Occipital lobe (tissue), 3 donors: ENCODE measurements at places on chromosomes 13 and 19. TPM values are rescaled to one million over a fixed set of nuclear protein-coding genes. Genes with fewer than 3 reads are reported as not detected.

TMEM59L gene
- 34.5 TPM for total RNA-seq

MAG gene
- total RNA-seq: 0.47 TPM

SIGLEC8 gene
- total RNA-seq: 2.0 TPM

ZNF578 gene
- 28.4 TPM for total RNA-seq

LGI4 gene
- total RNA-seq: 14.2 TPM

BRSK1 gene
- 67.1 TPM for total RNA-seq

EID2 gene
- total RNA-seq: 26.4 TPM

TMEM86B gene
- total RNA-seq: 0.78 TPM

- DNase-seq: no peak
These were observed 433.3 kb upstream of the SLITRK1 start for GRCh38 chr13:84315527-84315926.

- DNase-seq: no peak
These were observed 78.9 kb downstream of the TEX29 start for GRCh38 chr13:111399334-111399733.

DNA sequence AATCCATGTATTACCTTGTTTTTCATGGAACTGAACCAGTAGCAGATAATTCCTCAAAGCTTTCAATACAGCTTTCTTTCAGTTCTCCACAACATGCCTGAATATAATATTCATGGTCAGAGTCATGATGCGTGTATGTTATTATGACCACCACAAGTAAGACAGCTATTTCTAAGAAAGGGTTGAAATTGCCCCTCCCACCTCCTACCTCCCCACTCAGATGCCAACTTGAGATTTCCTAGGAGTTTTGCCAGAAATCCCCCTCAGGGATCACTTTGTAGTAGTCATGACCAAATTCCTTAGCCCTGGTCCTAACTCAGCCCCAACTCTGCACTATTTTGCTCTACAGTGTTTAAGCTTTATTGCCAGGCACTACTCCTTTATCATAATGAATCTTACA, 69.9 kb upstream of the RAP2A start:
- no peak for DNase-seq

DNA sequence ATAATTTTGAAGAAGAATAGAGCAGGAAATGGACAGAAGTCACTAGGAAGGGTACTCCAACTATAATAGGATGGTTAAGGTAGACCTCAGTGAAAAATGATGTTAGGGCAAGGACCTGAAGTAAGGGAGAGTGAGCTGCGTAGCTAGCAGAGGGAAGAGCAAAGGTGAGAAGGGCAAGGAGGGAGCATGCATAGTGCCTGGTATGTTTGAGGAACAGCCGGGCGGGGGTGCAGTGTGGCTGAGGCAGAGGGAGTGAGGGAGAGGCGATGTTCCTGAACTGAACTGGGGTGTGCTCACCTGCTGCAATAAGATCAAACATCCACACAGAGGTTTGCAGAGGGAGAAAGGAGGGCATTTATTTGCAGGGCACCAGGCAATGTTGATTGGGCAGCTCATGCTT, 110.4 kb downstream of the DNAJC15 start:
- no peak for DNase-seq

DNA sequence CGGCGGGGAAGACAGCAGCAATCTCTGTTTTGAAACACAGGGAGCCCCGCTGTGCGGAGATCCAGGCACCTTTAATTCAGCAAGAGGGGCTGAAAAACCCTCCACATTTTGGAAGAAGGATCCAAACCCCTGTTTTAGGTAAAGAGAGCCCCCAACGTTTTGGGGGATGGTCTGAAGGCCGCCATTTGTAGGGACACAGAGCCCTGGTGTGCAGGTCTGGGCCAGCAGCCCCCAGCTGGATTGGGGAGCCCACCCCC, 3.5 kb upstream of the HOOK2 start:
- no peak for DNase-seq

- DNase-seq: no peak
These were observed 686 bp downstream of the LENG8 start for GRCh38 chr19:54449701-54450069.

GRCh38 chr13:50893211-50893852, 16.3 kb upstream of the RNASEH2B start:
- DNase-seq: no peak

- no peak for DNase-seq
These were observed 2.3 kb upstream of the TGDS start for GRCh38 chr13:94598281-94598680.

DNA sequence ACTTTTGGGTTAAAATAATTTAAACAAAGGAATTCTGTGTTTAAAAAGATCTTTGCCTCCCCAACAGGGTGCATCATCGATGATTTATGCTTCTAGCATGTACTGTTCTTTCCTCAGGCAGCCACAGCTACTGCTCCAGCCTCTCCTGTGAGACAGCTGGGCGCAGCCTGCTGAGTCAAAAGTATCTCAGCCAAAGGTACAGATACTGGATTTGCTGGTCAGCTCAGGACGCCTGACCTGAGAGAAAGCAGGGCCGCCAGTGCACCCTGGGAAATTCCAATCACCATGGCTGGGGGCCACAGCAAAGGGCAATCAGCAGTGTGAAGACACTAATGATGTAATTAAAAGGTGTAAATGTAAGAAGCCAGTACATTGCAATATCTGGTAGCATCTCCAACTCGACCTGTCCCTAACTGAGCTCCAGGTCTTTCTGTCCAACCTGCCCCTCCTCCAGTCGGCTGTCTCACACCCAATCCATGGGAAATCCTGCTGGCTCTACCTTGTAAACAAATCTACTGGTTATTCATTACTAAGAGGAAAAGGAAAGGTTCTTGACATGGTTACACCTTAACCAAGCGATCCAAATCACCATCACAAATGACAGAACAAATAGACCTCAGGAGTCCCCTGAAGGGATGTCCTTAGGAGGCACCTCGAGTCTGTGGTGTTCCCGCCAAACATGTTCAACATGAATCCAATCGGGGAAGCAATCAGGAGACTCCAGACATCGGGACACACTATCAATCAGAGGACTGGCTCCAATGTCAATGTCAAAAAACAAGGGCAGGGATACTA, 7.3 kb downstream of the OPA3 start:
- DNase-seq: no peak

DNA sequence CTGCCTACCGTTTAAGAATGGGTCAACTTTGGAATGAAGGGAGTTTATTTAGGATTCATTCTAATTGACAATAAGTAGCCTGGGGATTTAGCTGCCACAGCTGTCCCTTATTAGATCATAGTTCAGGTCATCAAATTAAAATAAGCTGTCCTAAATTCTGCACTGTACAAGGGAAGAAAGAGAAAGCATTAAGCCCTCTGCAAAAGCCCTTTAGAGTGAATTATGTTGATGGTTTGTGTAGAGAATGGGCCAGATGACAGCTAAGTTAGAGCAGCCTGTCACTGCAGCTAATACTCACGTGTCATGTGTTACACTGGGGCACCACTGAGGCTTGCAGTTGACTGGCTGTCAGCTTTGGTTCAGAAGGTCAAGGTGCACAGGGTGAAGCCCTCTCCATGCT, 737.1 kb upstream of the SLC10A2 start:
- DNase-seq: no peak

DNA sequence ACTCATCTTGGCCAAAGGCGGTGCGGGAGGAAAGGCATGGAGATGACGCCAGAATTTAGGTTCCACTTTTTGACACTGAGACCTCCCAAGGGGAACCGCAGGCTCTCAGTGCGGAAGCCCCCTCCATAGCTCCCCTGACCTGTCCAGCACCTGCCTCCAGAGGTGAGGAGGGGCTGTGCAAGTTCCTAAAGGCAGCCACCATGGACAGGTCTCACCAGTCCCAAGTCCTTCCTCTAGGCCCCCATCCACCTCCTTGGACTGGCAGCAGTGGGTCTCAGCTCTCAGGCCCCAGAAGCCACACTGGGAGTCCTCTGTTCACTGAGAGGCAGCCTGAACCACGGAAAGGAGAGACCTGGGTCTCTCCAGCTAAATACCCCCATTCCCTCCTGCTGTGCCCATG, 31.6 kb upstream of the TSHZ3 start:
- DNase-seq: no peak

- DNase-seq: no peak
These were observed 45.6 kb downstream of the ZNF283 start for GRCh38 chr19:43872547-43873336.

- no peak for DNase-seq
These were observed 209.8 kb downstream of the FGF14 start for GRCh38 chr13:102191951-102192502.

DNA sequence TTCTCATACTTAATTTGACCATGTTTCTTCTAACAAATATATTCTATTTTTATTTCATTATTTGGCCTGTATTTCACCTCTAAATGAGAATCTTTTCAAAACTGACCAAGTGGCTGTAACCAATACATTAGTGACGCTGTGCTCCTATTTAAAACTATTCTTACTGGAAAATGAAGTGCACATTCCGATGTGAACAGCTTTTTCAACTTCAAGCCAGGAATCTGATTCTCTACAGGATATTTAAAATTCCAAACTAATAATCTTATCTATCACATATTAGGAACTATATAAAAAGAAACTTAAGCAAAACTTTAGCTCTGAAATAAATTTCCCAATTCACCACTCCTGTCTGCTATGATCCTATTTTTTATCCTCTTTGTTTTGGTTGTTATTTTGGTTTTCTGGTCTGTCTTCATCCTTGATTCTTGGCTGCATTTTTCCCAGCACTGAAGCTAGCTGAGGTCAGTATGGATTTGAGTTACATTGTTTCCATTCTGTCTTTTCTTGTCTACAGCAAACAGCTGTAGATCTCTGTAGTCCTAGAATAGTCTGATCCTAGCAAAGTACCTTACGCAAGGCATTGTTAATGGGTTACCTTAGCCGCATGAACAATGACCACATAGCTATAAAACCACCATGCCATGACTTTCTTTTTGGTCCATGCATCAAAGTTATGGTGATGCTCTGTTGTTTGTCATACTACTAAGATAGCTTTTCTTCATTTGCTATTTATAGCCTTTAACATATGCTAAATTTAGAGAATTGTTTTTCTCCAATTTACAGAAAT, 748.6 kb upstream of the SPRY2 start:
- DNase-seq: no peak

DNA sequence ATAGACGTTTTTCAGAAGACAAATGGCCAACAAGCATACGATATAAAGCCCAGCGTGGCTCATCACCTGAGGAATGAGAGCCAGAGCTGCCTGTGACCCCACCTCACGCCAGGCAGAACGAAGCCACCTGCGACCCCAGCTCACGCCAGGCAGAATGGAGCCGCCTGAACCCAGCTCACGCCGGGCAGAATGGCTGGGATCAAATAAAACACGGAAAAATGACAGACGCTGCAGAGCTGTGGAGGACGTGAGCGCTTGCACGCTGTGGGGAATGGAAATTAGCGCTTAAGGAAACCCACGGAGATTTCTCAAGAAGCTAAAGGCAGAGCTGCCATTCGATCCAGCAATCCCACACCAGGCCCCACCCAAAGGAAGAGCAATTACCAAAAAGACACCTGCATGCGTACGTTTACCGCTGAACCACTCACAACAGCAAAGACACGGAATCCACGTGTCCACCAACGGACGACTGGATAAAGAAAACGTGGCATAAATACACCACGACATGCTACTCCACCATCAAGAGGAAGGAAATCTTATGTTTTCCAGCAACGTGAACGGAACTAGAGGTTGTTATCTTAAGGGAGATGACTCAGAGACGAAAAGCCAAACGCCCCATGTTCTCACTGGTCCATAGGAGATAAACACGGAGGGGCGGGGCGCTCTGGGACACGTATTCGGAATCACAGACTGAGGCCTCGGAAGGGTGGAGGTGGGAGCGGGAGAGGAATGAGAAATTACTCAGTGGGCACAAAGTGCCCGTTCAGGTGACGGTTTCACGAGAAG, 30.7 kb upstream of the C13orf46 start:
- peak; percentile 24 for DNase-seq

GRCh38 chr19:10112037-10112761, 706 bp downstream of the P2RY11 start:
- no peak for DNase-seq

GRCh38 chr19:48452289-48453190, 2.8 kb upstream of the KCNJ14 start:
- no peak for DNase-seq

- no peak for DNase-seq
These were observed 51.9 kb downstream of the SLAIN1 start for GRCh38 chr13:77749344-77749880.

DNA sequence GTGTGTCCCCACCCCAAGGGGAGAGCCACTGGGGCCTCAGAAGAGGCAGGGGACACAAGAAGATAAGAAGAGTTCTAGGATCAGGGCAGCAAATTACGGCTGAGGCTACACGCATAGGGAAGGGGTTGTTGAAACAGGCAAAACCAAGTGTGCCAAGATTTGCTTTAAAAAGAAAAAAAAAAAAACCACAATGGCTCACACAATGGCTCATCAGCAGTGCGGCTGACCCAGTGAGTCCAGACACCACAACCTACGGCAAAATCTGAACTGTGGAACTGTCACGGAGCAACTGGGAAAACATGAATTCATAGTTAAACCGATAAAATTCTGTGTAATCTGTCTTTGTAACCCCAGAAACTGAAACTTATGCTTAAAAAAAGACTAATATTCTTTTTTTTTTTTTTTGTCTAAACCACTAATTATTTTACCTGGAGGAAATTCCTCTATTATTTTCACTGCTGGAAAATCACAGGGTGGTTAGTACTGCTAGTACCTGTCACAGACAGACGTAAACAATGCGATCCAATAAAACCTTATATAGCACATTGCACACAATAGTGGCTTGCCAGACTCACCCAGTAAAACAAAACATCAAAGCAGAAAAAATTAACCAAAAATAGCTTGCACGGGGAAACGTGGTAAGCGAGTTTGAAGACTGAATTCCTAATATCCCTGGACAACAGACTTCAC, 325.4 kb upstream of the TSHZ3 start:
- DNase-seq: no peak

DNA sequence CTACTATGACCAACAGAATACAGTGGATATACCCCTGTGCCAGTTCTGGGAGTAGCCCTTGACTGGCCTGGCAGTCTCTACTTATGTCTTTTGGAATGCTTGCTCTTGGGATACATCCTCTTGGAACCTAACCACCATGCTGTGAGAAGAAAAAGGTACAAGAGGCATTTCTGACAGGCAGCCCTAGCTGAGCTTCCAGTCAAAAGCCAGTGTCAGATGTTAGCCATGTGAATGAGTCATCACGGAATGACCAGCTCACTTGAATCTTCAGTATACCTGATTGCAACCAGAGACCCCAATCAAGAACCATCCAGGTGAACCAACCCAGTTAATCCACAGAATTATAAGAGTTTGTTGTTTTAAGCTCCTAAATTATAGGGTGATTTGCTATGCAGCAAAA, 4.1 kb downstream of the CCDC169 start:
- DNase-seq: no peak
